ENCODE measurements at places on chromosomes 7 and 10. TPM values are rescaled to one million over a fixed set of nuclear protein-coding genes. Genes with fewer than 3 reads are reported as not detected.

The MAT1A gene
- not detected for total RNA-seq

The PDCD4 gene
- 124 TPM for total RNA-seq

DNA sequence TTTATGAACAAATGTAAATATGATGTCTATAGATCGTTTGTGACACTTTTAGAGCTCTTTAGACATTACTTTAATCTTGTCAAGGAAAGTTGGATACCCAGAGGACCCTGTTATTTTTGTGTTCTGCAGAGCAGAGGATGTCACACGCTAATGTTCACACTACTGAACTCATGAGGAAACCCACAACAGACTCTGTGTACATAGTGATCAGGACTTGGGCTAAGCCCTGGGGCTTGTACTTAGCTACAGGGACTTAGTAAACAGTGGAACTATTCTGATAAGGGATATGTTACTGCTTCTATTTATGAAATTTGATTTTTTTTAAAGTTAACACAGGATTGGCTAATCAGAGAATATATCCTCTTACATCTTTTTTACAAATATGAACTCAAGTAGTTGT lies 36.1 kb upstream of the ZNF518A start:
- DNase-seq = no peak

GRCh38 chr7:42319631-42320030 lies 82.6 kb upstream of the GLI3 start:
- no peak for DNase-seq

DNA sequence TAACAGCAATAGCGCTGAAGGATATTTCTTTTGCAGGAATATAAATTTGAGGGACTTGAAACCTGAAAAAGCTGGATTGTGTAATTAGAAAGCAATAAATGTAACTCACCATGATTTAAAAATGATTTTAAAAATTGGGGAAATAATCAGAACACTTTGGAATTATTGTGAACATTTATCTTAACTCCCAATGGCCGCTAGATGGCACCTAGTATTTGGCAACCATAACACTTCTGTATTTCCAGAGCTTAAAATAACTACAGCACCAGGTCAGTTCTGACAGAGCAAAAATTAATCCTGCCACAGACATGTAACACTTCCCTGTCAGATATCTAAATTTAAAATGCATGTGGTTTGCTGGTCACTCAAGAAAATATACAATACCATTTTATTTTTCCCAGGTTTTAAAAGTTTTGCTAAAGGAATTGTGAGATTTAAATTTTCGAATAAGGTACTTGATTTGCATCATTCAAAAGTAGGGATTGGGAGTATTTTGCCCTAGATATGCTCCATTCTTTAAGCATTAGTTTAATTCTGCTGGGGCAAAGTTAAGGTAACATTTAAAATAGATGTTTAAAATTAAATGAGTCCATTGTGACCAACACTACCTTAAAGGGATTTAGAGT lies 144.5 kb downstream of the PPP1R3A start:
- DNase-seq = no peak

GRCh38 chr7:11591943-11592342 lies 240.1 kb downstream of the THSD7A start:
- no peak for DNase-seq

The CNPY1 gene
- total RNA-seq = not detected

The CASD1 gene
- 37.1 TPM for total RNA-seq

DNA sequence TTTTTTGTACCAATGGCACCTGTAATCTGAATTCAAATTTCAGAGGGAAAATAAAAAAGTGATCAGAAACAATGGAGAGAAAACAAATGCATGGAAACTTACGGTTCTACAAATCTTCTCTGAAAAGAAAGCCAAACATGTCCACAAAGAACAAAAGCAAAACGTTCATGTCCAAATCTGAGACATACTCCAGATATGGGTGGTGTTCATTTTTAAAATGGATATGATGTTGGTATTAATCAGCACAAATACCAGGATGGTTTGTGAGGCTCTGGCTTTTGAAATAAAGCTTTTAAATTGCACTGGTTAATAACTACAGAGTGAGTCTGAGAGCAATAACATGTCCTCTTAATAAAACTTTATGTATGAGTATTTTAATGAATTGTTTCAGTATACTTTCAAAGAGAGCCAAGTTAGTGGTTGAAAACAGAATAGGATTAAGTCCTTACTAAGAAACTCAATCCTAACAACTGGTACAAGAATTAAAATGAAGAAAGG lies 366.4 kb downstream of the INHBA start:
- no peak for DNase-seq

- DNase-seq = no peak
Measured at GRCh38 chr10:94316560-94316959, 46.2 kb downstream of the NOC3L start.

DNA sequence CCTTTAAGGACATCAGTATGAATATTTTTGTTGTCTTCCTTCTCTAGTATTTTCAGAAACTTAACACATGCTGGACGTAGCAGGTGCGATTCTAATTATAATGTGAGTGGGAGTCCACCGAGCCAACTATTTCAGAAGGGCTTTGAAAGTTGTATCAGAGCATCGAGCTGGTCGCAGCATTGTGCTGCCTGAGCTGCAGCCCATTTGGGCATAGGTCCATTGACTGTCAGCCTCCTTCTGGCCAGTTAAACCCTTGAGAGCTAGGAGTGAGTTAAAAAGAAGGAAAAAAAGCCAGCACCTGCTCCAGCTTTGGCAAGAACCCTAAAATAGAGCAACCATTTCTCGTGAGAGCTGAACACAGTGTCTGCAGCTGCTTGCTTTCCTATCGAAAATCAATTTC lies 47.8 kb downstream of the SLC35G1 start:
- no peak for DNase-seq

The ANXA8L1 gene
- 0.31 TPM for total RNA-seq

The STMP1 gene
- 36.2 TPM for total RNA-seq

- no peak for DNase-seq
Measured at GRCh38 chr10:45280113-45280760, 35.2 kb downstream of the OR13A1 start.

- DNase-seq = no peak
Measured at GRCh38 chr10:1734288-1734687, 3.0 kb downstream of the ADARB2 start.

DNA sequence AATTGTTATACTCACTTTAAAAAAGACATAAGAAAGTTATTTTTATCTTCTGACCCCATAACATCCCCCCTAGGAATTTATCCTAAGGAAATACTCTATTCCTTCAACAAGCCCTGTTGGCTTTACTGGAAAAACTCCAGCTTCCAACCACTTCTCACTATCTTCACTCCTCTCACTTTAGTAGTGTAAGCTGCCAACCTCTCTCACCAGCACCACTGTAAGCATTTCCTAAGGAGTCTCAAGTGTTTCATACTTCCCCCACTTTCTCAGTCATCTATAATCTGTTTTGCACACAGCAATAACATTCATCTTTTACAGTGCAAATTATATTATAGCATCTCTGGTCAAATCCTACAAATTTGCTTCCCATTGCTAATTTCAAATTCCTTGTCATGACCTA lies 45.8 kb downstream of the GPR85 start:
- DNase-seq = no peak

The HOXA2 gene
- 3.9 TPM for total RNA-seq

- DNase-seq = no peak
Measured at GRCh38 chr7:18808026-18808425, 309.4 kb downstream of the TWIST1 start.

The CRYGN gene
- 3.9 TPM for total RNA-seq

Data from sciatic nerve (tissue), 2 donors.